ENCODE measurements at places on chromosomes 16 and 17.

GRCh38 chr17:34874478-34874877, 86.8 kb downstream of the CCT6B start:
- DNase-seq, result peak; percentile 47

DNA sequence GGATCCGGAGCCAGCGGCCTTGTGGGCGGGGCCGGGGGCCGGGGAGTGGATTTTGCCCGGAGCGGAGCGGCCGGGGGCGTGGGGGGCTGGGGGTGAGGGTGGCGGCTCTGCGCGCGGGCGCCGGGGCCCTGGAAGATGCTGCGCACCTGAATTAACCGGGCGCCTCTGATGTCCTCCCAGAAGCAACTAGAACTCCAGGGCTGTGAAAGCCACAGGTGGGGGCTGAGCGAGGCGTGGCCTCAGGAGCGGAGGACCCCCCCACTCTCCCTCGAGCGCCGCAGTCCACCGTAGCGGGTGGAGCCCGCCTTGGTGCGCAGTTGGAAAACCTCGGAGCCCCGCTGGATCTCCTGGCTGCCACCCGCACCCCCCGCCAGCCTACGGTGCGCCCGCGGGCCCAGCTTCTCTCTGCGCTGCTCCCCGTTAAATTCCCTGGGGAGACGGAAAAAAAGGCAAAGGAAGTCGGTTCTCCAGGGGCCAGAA, 549 bp downstream of the SLC26A11 start:
- DNase-seq, result peak; percentile 33

DNA sequence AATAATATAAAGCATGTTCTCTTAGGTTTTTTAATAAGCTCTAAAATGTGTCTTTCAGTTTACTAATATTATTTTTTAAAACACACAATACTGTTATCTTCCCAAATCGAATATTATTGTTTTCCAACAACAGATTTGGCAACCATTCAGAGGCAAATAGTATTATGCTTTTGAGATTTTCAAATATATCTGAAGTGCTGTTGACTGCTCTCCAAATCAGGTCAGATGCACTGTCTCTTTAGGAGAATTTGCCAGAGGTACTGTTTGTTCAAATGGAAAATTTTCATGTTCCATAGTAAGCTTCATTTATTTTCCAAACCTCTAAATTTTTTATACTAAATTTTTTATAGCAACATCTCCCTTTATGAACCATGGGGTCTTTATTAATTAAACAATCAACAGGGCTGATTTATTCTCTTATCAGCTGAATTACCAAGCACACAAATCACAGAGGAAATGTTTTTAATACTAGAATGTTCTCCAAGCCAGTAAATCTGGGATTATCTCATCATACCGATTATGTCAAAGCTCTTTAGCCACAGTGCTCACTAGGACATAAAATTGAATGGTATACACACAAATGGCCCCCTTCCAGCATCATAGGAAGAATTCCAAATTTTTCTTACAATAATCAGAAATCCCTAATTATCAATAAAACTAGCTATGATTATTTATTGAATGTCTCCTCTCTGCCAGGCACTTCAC, 108.8 kb upstream of the HLF start:
- no peak for DNase-seq

GRCh38 chr16:1290063-1290501, 19.4 kb upstream of the UBE2I start:
- no peak for DNase-seq

DNA sequence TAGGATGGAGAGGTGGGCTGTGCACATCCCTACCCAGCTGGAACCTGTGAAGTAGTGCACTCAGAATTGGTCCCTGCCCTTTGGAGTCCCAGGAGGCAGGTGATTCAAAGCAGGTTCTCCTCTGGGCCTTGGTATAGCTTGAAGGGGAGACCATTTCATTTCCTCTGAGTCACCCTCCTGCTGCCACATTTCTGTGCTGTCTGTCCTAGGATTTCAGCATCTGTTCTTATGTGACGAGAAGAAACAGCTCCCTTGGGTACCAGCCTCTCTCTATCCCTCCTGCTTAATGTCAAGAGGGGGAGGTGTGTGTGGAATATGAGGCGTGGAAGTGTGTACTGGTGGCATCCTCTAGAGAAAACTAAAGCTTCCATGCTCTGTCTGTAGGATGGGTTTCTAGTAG, 5.0 kb upstream of the NFE2L1 start:
- no peak for DNase-seq

DNA sequence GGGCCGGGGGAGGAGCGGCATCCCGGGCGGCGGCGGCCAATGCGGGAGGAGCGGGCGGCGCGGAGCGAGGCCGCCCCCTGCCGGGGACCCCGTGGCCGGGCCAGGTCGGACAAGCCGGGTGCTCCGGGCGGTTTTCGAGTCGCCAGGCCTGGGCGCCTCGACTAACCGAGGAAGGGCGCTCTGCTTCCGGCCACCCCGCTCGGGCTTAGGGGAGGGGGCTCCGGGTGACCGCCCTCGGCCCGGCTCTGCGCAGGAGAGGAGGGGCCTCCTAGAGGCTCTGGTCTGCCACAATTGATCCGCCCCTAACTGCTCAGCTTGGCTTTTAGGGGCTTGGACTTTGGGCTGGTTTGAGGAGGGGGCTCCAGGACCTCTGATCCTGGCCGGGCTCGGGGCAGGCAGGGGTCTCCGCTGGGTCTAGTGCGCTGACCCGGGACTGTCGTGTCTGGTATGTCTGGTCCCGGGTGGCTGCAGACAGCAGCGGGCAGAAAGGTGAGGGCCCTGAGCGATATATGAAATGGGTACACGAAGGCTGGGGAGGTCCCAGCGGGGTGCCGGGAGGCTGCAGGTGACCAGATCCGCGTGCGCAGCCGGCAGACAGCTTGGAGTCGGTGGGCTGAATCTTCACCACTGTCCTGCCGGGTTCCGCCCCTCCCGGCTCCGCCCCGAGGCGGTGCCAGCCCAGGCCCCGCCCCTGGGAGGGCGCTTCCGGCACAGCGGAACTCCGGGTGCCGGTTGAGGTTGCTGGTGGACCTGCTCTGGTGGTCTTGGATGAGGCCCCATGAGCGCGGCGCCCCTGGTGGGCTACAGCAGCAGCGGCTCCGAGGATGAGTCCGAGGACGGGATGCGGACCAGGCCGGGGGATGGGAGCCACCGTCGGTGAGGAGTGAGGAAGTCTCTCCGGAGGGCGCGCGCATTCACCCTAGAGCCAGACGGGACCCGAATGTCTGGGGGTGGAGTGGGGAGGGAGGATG, at the start of gene USB1:
USB1 (plus strand) TSS at position 702 of the 971 bp plus-strand sequence; CDS start at position 779, 77 bp downstream.
- peak; percentile 87 for DNase-seq

DNA sequence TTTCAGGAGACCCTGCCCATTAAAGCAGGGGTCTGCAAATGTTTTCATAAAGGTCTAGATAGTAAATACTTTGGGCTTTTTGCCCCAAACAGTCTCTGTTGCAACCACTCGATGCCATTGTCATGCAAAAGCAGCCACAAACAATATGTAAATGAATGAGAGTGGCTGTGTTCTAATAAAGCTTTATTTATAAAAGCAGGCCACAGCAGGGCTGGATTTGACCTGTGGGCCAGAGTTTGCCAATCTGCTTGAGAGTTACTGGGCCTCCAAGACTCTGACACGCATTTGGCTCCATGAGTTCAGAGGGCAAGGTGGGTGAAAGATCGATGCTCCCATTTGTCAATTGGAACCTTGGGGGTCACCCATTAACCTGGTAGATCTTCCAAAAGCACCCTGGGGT, 217.3 kb upstream of the SDK2 start:
- DNase-seq, result no peak

DNA sequence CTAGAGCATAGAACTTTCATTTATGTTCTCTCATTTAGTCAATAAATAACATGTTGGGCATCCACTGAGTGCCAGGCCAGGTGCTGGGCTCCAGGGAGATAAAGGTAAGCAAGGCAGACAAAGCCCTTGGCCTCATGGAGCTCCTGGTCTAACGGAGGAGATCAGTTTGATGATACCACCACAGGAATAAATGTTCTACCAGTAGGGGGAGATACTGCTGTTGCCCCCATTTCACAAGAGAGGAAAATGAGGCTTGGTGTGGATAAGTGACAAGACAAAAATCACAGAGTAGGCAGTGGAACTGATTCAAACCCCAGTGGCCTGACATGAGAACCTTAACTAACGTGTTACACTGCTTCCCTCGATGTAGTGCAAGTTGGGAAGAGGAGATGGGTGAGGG, 80.4 kb upstream of the ERCC4 start:
- no peak for DNase-seq
